ENCODE measurements at places on chromosomes 11 and 22. TPM values are rescaled to one million over a fixed set of nuclear protein-coding genes. Genes with fewer than 3 reads are reported as not detected.

The RASSF10 gene
- 11.4 TPM for total RNA-seq

The INS gene
- not detected for total RNA-seq

The MCAM gene
- 47.5 TPM for total RNA-seq

GRCh38 chr11:280706-281485 is 2.7 kb downstream of the NLRP6 start:
- H3K27ac ChIP-seq = no peak overlapping the region
- H3K4me3 ChIP-seq = peak overlapping the region; percentile 41
- H3K27me3 ChIP-seq = peaks cover 95% of the 10 kb centered on the region
- H3K4me1 ChIP-seq = peaks cover 32% of the 10 kb centered on the region

The SCGB1A1 gene
- total RNA-seq = not detected

DNA sequence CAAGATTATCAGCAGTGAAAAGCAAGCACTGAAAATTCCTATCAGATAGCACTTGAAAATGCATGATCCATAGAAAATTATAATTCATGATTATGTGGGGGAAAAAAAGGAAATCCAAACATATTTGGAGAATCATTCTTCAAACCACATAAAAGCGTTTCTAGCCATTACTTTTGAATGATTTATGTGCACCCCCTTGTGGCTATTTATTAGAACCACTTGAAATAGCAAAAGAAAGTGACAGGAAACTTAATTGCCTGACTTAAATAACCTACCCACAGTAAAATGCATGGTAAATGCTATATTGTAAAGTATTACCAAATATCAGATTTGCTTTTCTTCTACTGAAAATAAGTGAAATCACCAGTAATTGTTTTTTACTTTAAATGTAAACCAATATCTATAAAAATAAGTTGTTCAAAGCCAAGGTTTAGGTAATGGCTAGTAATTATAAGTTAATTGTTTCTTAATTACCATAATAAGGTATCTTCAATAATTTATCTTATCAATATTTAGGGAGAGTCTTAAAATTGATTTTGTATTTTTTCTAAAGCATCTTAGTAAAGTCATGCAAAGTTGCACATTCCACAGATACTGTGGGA is 168.5 kb downstream of the ARHGAP42 start:
- H3K4me1 ChIP-seq = no peaks in the 10 kb centered on the region
- no peak overlapping the region for H3K27ac ChIP-seq
- DNase-seq = no peak
- no peaks in the 10 kb centered on the region for H3K27me3 ChIP-seq

DNA sequence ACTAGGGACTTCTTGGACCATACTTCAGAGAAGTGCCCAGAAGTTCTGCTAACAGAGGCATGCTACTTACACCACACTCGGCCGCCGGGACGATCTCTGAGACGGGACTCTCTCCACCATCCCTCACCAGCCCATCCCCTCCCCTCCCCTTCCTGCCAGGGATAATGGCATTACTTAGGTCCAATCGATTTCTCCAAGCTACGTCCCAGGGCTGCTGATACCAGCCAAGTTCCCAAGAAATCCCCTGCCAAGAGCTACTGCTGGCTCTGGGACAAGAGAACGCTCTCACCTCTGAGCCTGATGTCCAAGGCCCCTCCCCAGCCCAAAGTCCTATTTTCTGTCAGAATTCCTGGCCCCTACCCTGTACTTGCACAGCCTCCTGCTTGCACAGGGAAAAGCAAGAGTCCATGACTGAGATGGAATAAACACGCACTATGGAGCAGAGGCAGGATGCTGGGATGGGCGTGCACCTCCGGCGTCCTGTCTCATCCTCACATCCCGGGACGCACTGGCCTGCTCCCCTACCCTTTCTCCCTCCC is 42.7 kb downstream of the GDPD5 start:
- H3K4me3 ChIP-seq = no peak overlapping the region
- H3K27me3 ChIP-seq = no peaks in the 10 kb centered on the region
- no peak for DNase-seq
- H3K27ac ChIP-seq = no peak overlapping the region

The TMPRSS5 gene
- total RNA-seq = 0.35 TPM

GRCh38 chr11:123719452-123719851 is 22.0 kb downstream of the ZNF202 start:
- no peak overlapping the region for H3K27ac ChIP-seq
- H3K4me1 ChIP-seq = no peaks in the 10 kb centered on the region
- H3K27me3 ChIP-seq = peaks cover 7% of the 10 kb centered on the region
- DNase-seq = no peak
- no peak overlapping the region for H3K4me3 ChIP-seq

DNA sequence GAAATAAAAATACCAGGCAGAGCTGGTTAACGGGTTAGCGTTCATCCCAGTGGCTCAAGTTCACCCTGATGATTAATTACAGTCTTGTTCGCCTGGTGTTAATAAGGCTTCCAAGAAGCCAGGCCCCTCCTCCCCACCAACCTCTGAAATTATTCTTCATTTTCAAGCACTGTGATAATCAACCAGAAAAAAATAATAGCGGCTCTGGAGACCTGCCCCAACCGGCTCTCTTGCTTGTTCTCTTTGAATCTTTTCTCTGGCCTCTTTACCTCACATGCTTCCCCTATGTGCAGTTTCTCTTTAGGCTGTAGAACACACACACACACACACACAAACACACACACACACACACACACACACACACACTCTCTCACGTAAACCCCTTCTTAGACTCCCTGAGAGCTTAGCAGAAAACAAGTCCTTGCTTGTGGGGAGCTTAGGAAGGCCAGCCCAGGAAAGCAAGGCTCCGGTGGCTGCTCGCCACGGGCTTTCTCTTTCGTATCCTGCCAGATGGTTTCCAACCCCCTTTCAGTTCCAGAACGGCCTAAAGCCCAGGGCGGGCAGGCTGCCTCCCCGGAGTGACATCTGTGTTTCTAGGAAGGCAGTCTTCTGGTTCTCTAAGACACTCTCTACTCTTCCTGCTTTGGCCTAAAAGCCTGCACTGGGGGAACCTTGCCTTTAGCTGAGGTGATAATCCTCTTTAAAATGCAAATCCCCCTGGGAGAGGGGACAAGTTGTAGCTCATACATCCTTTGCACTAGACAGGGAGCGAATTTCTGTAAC is 106.4 kb upstream of the SESN3 start:
- H3K36me3 ChIP-seq = no peaks in the 10 kb centered on the region
- peak overlapping the region; percentile 81 for H3K27ac ChIP-seq
- H3K4me1 ChIP-seq = peaks cover 37% of the 10 kb centered on the region
- DNase-seq = no peak

The OR8H2 gene
- total RNA-seq = not detected

- DNase-seq = no peak
- H3K4me1 ChIP-seq = no peaks in the 10 kb centered on the region
- no peak overlapping the region for H3K4me3 ChIP-seq
- no peak overlapping the region for H3K27ac ChIP-seq
- H3K36me3 ChIP-seq = no peaks in the 10 kb centered on the region
Observed at GRCh38 chr11:19290356-19290755, 49.6 kb upstream of the E2F8 start.

The OR52L1 gene
- not detected for total RNA-seq

GRCh38 chr11:394858-395655 is 1.0 kb downstream of the PKP3 start:
- peak overlapping the region; percentile 65 for H3K4me3 ChIP-seq
- H3K27me3 ChIP-seq = peaks cover 33% of the 10 kb centered on the region
- H3K4me1 ChIP-seq = peaks cover 19% of the 10 kb centered on the region

DNA sequence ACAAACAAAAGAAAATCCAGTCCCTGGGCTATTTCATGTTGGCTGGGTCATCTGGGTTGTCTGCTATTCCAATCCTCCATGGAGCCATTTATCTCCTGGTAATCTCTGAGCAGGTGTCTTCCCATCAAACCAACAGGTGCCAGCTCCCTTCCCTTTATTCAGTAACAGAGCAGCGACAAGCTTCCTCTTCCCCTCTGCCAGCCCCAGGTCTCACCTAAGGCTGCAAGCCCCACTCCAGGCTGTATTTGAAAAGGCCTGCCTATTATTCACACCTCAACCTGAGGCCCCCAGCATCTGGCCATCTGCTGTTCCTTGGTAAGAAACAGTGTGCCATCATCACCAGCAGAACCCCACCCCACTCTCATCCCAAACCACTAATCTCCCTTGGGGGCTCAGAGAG is 436.2 kb downstream of the BUD13 start:
- H3K4me3 ChIP-seq = no peak overlapping the region
- no peaks in the 10 kb centered on the region for H3K27me3 ChIP-seq
- no peaks in the 10 kb centered on the region for H3K4me1 ChIP-seq
- no peak for DNase-seq
- H3K36me3 ChIP-seq = no peaks in the 10 kb centered on the region
- no peak overlapping the region for H3K27ac ChIP-seq

The KCNJ5 gene
- total RNA-seq = not detected

- H3K27ac ChIP-seq = no peak overlapping the region
- no peak overlapping the region for H3K4me3 ChIP-seq
- H3K27me3 ChIP-seq = no peaks in the 10 kb centered on the region
- H3K36me3 ChIP-seq = no peaks in the 10 kb centered on the region
- DNase-seq = no peak
Observed at GRCh38 chr11:26134481-26135355, 197.2 kb upstream of the ANO3 start.

DNA sequence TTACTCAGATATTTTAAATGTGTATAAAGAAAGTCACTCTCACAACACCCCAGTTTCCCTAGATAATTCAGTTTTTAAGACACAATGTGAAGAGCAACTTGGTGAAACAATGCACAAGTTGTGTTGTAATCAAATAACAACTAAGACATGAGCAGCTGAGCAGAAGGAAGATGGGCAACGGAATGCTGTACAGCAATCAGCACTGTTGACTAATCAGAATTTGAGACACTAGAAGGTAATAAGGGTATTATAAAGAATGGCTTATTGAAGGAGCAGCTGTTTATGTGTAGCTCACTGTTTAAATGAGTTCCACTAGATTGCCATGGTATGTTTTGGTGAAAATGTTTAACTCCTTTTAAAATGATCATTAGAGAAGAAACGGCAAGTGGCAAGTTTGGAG is 60.1 kb downstream of the SOX6 start:
- H3K4me3 ChIP-seq = no peak overlapping the region
- no peak for DNase-seq
- no peaks in the 10 kb centered on the region for H3K4me1 ChIP-seq
- H3K36me3 ChIP-seq = no peaks in the 10 kb centered on the region

- H3K4me1 ChIP-seq = peaks cover 4% of the 10 kb centered on the region
- DNase-seq = no peak
- peak overlapping the region; percentile 29 for H3K4me3 ChIP-seq
- H3K27me3 ChIP-seq = no peaks in the 10 kb centered on the region
Observed at GRCh38 chr11:73528483-73529203, 69.3 kb downstream of the FAM168A start.

GRCh38 chr11:13679768-13680167 is 11.3 kb downstream of the FAR1 start:
- no peaks in the 10 kb centered on the region for H3K36me3 ChIP-seq
- peaks cover 26% of the 10 kb centered on the region for H3K4me1 ChIP-seq
- no peak for DNase-seq
- no peaks in the 10 kb centered on the region for H3K27me3 ChIP-seq

GRCh38 chr11:125956391-125957134 is 10.7 kb downstream of the VSIG10L2 start:
- DNase-seq = no peak
- peaks cover 16% of the 10 kb centered on the region for H3K4me1 ChIP-seq
- no peaks in the 10 kb centered on the region for H3K36me3 ChIP-seq
- H3K4me3 ChIP-seq = no peak overlapping the region

DNA sequence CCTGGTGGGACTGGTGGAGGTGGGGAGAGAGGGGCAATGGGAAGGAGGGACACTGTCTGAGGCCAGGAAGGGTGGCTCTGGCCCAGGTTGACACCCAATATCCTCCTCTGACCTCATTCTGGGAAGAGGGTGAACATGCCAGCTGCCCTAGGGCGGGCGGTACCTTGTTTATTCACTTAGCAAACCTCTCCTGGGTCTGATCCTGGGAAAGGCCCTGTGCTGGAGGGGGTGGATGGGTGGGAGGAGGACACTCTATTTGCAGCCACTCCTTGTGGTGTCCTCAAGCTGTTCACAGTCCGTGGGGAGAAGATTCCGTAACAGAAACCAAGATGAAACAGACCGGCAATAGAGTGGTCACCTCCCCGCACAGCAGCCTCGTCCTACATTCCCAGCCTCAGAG is 49.7 kb upstream of the EIF3D start:
- H3K36me3 ChIP-seq = no peaks in the 10 kb centered on the region
- H3K27me3 ChIP-seq = no peaks in the 10 kb centered on the region
- H3K4me3 ChIP-seq = no peak overlapping the region
- no peaks in the 10 kb centered on the region for H3K4me1 ChIP-seq

- no peaks in the 10 kb centered on the region for H3K4me1 ChIP-seq
- no peak overlapping the region for H3K4me3 ChIP-seq
- no peak overlapping the region for H3K27ac ChIP-seq
- DNase-seq = no peak
- no peaks in the 10 kb centered on the region for H3K27me3 ChIP-seq
- H3K36me3 ChIP-seq = no peaks in the 10 kb centered on the region
Observed at GRCh38 chr11:16295592-16295991, 60.8 kb downstream of the SOX6 start.

DNA sequence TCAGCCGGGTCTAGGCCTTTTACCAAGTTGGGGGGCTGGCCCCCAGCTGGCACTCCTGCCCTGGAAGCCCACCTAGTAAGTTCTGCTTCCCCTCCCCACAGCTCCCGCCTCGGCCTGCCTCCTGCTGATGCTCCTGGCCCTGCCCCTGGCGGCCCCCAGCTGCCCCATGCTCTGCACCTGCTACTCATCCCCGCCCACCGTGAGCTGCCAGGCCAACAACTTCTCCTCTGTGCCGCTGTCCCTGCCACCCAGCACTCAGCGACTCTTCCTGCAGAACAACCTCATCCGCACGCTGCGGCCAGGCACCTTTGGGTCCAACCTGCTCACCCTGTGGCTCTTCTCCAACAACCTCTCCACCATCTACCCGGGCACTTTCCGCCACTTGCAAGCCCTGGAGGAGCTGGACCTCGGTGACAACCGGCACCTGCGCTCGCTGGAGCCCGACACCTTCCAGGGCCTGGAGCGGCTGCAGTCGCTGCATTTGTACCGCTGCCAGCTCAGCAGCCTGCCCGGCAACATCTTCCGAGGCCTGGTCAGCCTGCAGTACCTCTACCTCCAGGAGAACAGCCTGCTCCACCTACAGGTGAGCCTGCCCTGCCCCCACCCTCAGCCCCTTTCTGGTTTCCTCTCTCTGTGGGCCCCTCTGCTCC is 7.3 kb downstream of the RTN4RL2 start:
- no peak for DNase-seq
- H3K27ac ChIP-seq = no peak overlapping the region
- no peaks in the 10 kb centered on the region for H3K4me1 ChIP-seq

DNA sequence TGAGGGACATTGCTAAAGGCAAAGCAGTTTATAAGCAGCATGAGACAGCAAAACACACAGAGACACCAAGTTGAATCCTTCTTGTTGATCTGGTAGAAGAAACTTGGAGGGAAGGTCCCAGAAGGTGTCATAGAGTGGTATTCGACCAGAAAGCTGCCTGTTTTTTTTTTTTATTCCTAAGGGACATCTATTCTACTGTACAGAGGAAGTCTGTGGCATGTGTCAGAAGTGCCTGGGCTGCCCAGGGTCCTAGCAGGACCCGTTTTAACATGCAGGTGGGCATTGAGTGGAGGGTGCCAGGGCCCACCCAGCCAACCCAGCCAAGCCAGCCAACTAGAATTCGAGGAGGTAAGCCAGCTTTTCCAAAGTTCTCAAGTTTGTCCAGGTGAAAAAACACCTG is 68.0 kb upstream of the ATXN10 start:
- DNase-seq = no peak
- no peaks in the 10 kb centered on the region for H3K27me3 ChIP-seq
- peaks cover 63% of the 10 kb centered on the region for H3K4me1 ChIP-seq
